Fibroblast of lung (primary cell): ENCODE measurements at places on chromosomes 5 and 9. TPM values are rescaled to one million over a fixed set of nuclear protein-coding genes. Genes with fewer than 3 reads are reported as not detected.

DNA sequence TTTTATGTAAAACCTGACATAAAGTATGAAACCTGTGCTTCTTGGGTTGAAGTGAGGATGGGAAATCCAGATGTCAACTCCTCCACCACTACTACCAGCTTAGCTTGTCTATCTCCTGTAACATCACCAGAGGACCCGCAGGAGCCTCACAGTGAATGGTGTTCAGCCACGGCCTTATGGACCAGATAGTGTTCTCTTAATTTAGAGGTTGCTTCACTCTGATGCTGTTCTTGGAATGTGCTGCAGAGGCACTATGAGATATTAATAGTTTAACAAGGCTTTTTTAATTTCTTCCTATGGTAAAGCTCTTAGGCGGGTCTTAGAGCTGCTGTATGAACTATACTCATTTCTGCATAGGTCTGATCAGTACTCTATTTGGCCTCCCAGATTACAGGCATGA, 27.9 kb downstream of the NFX1 start:
- peaks cover 22% of the 10 kb centered on the region for H3K36me3 ChIP-seq
- DNase-seq, result no peak
- peaks cover 21% of the 10 kb centered on the region for H3K4me1 ChIP-seq
- H3K27me3 ChIP-seq, result no peaks in the 10 kb centered on the region
- peak overlapping the region; percentile 94 for H3K27ac ChIP-seq

DNA sequence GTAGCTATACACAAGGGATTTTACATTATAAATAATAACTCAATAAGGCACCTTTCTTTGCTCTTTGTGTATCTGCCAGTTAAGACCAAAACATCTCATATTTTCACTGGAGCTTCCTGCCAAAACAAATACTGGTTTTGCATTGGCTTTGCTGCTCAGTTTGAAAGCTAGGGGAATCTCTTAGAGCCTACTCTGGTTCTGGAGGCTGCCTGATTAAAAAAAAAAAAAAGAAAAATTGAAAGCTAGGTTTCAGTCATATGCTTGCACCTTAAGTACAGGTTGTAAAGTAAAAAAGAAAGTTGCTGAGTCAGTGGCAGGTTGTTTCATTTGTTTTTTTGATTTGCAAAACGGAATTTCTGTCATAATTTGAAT, 2.3 kb downstream of the DENND4C start:
- H3K27ac ChIP-seq, result no peak overlapping the region
- peak overlapping the region; percentile 82 for H3K4me3 ChIP-seq
- no peaks in the 10 kb centered on the region for H3K27me3 ChIP-seq
- DNase-seq, result peak; percentile 67

DNA sequence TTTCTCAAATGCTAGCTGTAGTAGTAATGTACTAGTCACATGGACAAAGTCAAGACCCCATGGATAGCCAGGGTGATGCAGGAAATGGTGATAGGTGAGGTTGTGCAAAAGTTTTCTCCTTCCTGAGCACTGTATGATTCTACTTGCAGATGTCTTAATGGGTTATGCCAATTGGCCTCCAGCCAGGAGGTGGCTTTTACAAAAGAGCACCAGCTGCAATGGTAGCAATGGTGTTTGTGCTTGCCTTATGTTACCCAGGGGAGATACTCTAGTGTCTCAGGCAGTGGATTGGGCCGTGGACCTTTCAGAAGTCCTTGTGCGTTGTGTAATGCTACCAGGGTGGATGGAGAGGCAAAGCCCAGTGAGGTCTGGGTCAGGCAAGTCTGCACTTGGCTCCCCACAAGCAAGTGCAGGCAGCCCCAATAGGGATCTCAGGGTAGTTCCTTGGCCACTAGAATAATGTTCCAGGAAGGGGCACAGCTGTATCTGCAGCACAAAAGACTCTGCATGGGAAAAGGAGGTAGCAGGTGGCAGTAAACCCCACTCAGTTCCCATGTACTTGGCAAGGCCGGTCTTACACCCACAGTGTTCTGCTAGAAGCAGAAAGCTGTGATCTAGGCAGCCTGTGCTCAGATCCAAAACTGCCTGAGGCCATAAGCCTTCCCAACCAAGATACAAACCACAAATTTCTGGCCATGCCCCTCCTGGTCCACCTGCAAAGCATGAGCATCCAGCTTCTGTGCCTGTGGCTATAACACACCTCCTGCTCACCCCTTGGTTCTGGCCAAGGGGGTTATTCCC, 46.4 kb upstream of the EDIL3 start:
- H3K27ac ChIP-seq, result no peak overlapping the region
- H3K4me1 ChIP-seq, result no peaks in the 10 kb centered on the region
- no peaks in the 10 kb centered on the region for H3K36me3 ChIP-seq
- DNase-seq, result no peak
- H3K4me3 ChIP-seq, result no peak overlapping the region

DNA sequence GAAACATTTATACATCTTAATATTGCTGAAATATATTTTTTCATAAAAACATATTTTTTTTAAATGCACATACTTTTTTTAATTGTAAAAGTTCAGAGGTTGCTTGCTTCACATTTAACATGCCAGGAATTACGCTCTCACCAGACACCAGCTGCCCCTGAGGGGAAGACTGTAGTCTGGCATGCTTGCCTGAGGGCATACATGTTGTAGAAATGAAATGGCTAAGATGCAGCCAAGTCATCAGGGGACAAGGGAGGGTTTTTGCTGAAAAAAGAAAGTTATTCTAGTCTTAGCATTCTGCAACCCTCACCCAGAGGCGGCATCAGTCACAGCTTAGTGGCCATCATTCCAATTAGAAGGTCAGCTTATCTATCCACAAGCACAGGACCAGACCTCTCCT, 426.7 kb upstream of the FTMT start:
- no peaks in the 10 kb centered on the region for H3K36me3 ChIP-seq
- DNase-seq, result no peak
- H3K4me3 ChIP-seq, result no peak overlapping the region
- H3K27ac ChIP-seq, result no peak overlapping the region
- H3K4me1 ChIP-seq, result no peaks in the 10 kb centered on the region

ANKDD1B gene
- 0.51 and 0.66 TPM in 2 replicates for total RNA-seq
